Astrocyte of the cerebellum (primary cell): ENCODE measurements at places on chromosomes 12 and 14.

DNA sequence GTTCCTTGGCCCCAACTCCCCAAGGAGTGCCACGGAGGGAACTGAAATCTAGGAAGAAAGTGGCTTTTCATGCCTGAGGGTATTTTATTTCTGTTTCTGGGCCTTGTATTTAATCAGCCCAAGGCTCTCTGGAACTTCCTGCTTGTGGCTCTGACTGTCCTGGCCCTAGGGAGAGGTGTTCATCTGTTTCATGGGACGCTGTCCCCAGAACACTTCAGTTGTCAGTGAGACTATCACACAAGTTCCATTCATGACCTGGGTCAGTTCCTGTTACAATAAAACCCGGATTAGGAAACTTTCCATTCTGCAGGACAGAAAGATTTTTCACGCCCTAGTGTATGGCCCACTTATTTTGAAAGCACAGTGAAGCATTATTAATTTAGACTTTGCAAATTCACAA, 18.5 kb upstream of the TC2N start:
- no peak for DNase-seq

DNA sequence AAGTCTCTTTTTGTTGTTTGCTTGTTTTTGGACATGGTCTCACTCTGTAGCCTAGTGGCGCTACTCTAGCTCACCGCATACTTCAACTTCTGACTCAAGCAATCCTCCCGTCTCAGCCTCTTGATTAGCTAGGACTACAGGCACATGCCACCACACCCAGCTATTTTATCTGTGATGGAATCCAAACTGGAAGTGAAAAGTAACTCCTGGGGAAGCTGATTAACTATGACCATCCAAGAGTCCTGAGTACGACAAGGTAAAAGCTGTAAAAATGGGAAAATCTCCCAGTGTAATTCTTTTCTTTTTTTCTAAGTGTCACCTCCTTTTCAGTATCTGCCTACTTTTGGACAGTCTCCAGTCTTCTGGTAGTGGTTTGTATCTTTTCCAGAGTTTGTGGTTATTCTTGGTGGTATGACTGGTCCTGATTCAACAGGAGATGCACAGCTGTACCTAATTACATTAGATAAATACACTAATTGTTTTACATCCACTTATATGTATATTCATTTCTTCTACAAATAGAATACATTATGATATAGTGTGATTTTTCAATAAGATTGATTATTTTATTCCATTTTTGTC, 97.8 kb downstream of the SLC6A15 start:
- peak; percentile 47 for DNase-seq

DNA sequence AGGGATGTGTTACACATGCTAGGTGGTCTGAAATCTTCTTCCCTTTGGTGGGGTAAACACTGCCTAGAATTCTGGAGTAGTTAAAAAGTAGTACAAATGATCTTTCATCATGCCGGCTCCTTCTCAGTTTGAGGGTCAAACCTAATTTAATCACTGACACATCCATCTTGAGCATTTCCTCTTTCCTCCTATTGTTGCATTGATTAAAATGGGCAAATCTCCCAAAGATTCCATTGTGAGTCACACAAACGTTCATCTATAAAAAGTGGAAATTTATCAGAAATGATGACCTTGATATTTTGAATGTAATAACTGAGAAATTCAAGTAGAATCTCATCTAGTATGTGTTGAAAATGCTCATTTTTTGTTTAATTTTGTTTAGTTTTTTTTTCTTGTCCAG, 996.0 kb downstream of the NRXN3 start:
- no peak for DNase-seq

- no peak for DNase-seq
These were observed 209.2 kb downstream of the C12orf75 start for GRCh38 chr12:105539735-105540134.

- DNase-seq, result no peak
These were observed 58.4 kb downstream of the FZD10 start for GRCh38 chr12:130220706-130221100.

DNA sequence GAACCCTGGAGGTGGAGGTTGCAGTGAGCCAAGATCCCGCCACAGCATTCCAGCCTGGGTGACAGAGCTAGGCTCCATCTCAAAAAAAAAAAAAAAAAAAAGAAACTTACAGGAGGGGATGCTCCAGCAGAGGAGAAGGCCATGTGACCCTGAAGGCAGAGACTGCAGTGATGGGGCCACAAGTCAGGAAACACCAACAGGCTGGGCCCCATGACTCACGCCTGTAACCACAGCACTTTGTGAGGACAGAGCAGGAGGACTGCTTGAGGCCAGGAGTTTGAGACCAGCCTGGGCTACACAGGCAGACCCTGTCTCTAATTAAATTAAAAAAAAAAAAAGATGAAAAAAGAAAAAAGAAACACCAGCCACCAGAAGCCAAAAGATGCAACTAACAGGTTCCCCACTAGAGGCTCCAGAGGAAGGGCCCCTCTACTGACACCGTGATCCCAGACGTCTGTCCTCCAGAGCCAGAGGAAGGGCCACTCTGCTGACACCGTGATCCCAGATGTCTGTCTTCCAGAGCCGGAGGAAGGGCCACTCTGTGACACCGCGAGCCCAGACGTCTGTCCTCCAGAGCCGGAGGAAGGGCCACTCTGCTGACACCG, 9.1 kb upstream of the GLT1D1 start:
- DNase-seq, result no peak

GRCh38 chr14:91328313-91329050, 84.0 kb upstream of the GPR68 start:
- DNase-seq, result no peak

- no peak for DNase-seq
These were observed 1136.8 kb downstream of the AACS start for GRCh38 chr12:126201981-126202537.

DNA sequence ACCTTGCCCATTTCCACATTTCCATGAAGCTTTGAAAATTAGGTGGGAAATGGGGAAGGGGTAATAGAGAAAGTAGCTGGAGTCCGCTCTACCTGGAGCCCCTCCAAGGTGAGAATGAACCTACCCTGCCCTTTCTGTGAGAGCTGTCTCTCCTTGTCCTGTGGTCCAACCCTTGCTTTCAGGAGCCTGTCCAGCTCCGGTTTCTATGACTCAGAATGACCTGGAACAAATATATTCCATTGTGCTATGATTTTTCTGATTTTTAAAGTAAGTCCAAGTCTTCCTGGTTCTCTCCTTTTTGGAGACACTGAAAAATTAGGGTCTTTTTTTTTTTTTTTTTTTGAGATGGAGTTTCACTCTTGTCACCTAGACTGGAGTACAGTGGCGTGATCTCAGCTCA, 89.1 kb upstream of the VASH1 start:
- DNase-seq, result no peak

DNA sequence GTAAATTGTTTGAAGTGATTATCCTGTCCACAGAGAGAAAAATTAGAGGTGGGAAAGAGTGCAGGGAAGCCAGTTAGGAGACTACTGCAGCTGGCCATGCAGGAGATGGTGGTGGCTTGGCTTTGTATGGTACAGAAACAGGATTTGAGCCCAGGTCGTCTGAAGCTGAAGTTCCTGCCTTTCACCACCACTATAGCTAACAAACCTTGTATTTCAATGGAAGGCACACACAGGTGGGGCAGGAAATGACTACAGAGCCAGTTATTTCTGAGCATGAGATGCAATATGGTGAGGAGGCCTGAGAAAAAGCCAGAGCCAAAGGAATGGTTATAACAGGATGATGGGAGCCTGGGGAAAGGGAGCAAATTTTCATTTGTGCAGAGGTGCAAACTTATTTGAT, 103.9 kb downstream of the BTG1 start:
- DNase-seq, result no peak

- no peak for DNase-seq
These were observed 172.3 kb downstream of the NDUFA12 start for GRCh38 chr12:94831081-94831751.

DNA sequence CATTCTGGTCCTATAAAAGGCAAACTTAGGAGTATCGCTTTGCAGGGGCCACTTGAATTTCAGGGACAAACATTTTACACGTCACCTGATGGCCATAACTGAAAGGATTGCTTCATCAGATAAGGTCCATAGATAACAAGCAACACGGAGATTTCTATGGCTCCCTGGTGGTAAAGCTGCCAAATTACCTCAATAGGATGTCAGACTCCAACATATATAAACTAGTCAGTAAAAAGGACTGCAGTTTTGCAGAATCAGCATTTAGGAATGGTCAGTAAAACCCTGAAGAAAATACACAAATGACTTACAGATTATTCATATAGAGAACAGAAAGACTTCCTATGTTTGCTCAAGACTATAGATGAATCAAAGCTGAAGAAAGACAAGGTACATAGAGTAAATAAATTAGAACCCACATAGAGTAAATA, 66.1 kb upstream of the GRIP1 start:
- DNase-seq, result no peak

- DNase-seq, result no peak
These were observed 9.7 kb upstream of the FOS start for GRCh38 chr14:75268633-75269550.

DNA sequence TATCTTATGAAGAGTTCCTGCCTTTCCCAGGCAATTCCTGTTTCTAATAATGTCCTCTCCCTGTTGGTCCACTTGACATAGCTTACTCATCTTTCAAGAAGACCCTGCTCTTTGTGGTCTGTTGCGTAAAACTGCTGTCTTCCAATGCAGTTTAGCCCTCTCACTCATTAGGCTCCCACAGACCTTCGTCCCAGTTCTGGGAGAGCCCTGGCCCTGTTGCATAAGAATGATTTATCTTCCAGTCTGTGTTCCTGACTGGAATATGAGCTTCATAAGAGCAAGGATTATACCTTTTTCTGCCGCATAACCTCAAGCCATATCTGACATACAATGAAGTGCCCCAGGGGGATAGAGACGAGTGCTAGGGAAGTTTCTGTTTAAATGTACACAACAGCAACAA, 365.9 kb upstream of the NOVA1 start:
- no peak for DNase-seq

DNA sequence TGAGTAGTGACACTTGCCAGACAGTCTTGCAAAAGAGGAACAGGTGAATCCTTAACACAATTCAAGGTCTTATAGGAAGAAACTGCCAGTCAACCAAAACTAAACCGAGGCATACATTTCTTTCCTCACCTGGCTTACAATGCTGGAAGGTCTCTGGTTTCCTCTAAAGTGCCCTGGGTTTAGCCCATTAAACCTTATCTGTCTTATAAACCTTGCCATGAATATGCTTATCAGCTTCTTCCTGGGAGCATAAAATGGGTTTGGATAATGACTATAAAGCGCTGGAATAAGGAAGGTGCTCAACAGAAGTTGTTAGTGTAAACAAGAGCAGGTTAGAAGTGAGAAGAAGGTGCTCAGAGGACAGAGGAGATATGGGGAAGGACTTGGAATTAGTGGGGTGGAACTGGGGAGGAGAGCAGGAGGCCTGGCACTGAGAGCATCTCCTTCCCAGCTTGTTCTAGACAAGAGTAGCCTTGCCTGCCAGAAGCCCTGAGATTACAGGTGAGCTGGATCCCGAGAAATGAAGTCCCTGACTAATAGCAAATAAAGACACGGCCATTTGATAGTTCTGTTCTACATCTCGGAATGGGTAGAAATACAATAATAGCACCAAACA, 14.1 kb upstream of the GPRC5A start:
- DNase-seq, result no peak

- DNase-seq, result peak; percentile 84
These were observed 2.2 kb upstream of the NFATC4 start for GRCh38 chr14:24365600-24366412.

- DNase-seq, result no peak
These were observed 151.4 kb downstream of the SSPN start for GRCh38 chr12:26346736-26347135.

DNA sequence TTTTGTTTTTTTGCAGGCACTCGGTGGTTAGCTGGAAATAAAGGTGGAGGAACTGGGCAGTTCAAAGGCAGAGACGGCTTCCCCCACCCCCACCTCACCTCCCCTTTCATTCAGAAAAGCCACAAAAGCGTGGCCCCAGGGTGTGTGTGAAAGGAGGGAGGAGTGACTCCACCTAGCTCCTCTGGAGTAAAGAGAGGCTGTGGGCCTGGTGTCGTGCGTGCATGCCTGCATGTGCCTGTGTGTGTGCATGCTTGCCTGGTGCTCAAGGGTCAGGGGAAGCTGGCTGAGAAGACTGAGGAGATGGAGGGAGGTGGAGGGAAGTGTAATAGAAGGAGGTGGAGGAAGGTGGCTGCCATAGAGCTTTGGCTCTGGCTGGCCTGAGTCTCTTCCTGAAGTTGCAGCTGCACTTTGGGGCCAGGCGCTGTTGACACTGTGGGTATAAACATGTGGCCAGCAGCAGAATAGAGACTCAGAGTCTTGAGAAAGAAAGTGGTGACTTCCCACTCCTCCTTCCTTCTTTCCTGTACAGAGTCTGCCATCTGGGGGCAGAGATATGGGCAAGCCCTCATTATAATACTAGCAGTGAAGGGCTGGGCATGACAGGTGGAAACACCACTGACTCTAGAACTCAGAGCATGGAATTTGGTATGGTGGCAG, 36.9 kb upstream of the SINHCAF start:
- no peak for DNase-seq

- peak; percentile 16 for DNase-seq
These were observed 17.5 kb downstream of the CAMKK2 start for GRCh38 chr12:121279071-121279375.

DNA sequence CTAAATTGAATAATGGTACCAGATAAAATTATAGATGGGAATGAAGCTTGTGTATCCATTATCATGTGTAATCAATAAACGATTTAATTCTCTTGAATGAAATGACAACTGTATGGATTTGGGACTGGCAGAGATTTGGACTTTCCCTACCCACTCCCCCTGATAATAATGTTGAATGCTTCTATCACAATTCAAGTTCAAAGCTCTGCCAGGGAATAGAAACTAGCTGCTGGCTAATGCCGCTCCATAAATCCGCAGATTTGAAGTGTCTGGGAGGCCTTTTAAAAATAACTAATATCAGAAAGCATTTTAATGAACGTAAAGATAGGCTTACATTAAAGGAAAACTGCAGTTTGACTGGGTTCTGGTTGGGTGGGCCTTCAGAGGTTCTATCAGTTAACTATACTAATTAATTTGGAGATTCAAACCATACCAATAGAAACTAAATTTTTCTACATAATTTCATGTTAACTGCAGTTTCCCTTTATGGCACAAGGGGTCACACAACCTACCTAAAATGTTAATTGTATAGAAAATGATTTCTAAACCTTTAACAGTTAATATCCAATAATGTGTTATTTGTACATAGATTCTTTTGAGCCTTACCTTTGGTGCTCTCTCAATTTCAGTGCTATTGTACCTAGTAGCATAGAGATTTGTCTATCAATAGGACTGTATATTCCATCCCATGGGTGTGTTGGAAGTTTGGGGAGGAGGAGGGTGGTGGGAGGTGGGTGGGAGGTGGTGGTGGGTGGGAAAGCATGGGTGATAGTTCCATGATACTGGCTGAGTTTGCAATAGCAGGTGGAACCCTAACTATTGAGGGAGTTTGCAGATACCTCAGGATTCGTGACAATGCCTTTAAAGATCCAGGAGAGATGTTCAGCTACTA, 4.9 kb downstream of the HNRNPA1 start:
- DNase-seq, result no peak

GRCh38 chr12:52846356-52846970, 2.3 kb downstream of the KRT78 start:
- DNase-seq, result no peak

GRCh38 chr12:2891240-2892053, 756 bp downstream of the TULP3 start:
- no peak for DNase-seq
